AG04450 (cell line): ENCODE measurements at places on chromosomes 5 and 9. TPM values are rescaled to one million over a fixed set of nuclear protein-coding genes. Genes with fewer than 3 reads are reported as not detected.

The OCLN gene
- 1.4 and 2.1 TPM in 2 replicates for polyA plus RNA-seq

- DNase-seq: no peak
Measured at GRCh38 chr9:125532812-125533594, 174.0 kb downstream of the MAPKAP1 start.

- no peak for DNase-seq
Measured at GRCh38 chr5:6700074-6700684, 13.1 kb upstream of the TENT4A start.

DNA sequence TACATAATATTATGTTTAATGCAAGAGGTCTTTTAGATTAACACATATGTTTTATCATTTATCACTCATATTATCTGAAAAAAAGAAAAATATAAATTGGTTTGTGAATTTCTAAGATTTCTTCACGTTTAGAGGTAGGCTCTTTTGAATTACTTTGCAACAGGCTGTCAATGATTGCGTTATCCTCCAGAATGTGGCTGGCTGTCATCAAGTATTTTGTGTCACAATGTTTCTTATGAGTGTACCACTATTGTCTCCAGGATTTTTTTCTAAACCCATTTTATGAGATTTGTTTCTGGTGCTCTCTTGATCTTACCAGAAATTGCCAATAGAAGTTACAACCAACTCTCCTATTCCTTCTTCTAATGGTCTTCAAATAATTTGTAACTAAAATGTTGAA, 307.9 kb downstream of the DMAC1 start:
- no peak for DNase-seq

The GRAMD2B gene
- polyA plus RNA-seq: 9.4 and 11.9 TPM in 2 replicates

DNA sequence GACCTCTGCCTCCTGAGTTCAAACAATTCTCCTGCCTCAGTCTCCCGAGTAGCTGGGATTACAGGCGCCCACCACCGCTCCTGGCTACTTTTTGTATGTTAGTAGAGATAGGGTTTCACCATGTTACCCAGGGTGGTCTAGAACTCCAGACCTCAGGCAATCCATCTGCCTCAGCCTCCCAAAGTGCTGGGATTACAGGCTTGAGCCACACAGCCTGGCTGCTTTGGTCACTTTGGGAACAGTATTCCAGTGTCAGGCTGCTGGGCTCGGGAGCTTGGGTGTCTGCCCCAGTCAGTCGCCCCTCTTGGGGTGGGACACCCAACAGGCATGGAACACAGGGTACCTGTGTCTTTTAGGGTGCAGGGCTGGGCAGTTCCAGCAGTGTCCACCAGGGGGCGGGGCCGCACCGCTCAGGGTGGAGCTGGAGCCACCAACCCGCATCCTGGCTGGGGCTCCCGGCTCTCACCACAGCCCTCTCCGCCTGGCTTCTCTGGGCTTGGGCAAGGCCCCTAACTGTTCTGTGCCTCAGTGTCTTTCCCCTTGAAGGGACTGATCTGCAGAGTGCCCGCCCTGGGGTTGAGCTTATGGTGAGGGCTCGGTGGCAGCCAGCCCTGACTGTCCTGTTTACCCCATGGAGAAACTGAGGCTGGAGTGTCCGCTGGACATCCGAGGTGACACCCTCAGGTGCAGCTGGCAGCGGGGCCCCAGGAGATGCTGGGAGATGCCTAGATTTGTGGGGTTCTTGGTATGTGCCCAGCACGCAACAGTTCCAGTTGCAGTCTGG, 6.4 kb upstream of the RNU6ATAC start:
- no peak for DNase-seq

DNA sequence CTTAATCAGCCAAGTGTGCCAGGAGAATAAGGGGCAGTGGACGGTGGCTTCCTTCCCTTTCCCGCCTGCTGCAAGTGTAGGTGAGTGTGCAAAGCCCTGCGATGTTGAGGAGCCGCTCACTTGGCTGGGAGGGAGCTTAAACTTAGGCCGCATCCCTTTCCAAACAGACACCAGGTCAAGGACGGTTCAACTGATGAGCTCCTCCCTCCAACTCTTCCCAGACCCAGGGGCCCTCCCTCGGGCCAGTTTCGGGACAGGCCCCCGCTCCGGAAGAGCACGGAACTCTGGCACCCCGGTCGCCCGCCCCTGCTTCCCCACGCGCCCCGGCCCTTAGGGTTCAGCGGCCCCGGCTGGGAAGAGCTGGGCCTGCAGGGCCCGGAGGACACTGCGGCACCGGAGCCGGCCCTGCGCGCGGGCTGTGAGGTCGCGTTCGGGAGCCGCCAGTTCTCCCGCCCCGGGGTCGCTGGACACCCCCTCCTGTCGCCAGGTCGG, 481 bp downstream of the MRPL36 start:
- DNase-seq: no peak

The HAVCR2 gene
- not detected in 2 replicates for polyA plus RNA-seq

The ORM2 gene
- not detected in 2 replicates for polyA plus RNA-seq

DNA sequence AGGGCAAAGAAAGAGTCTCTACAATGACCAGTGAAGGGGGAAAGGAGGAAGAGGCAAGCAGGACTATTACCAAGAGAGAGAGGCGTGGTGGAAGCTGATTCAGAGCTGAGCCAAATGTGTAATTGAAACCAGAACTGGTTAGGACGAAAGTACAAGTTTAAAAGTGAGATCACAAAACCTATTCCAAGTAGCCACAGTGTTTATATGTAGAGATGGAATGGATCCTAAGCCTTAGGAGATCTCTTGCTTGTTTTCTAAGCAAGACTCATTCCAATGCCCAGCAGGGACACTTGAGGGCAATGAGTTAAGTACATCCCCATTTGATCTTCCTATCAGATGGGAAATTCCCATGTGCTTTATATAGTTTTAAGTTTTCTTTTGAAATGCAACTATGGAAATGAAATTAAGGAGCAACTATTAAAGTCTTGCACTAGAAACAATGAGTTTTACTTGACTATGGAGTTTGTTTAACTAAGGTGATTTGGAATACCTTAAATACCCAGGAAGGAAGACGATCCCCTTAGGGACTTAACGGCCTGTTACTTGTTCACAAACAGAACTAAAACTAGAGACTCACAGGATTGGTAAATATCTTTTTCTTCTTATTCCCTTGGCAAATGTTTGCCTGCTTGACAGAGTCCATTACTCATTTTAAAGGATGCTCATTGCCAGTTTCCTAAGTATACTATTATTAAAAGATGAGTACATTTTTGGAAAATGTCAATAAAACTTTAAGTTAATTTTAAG, 51.1 kb upstream of the SNX2 start:
- DNase-seq: peak; percentile 70

The FBXO38 gene
- 40.9 and 42.5 TPM in 2 replicates for polyA plus RNA-seq

The PCDHA1 gene
- polyA plus RNA-seq: 0.06 and 0.09 TPM in 2 replicates

- no peak for DNase-seq
Measured at GRCh38 chr9:95067057-95067456, 250.5 kb downstream of the FANCC start.

DNA sequence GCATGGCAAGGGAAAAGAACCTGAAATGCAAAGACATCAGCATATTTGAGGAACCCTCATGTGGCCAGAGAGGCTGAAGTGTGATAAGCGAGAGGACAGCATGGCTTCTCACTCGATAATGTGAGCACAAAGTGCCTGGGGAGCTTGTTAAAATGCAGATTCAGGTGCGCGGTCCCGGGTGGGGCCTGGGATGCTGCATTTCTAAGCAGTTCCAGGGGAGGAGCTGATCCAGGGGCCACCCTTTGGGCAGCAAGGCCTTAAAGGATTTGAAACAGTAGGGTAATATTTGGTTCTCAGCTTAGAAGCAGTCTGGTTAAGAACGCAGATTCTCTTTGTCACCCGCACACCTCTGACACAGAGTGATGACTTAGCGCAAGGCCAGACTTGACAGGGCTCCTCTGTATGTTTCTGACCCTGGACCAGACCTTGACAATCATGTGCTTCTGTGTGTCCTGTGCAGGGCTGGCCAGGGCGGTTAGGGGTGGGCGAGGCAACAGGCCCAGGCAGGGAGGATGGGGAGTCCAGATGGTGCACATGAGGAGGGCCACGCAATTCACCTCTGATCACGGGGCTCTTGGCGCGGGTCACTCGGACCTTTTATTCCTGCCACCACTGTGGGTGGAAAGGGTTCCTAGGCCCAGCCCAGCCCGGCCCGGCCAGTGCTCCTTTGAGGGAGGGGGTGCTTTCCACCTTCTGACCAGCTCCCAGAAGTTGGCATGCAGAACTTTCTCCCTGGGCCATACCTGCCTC, 62.8 kb upstream of the TBC1D2 start:
- DNase-seq: no peak

The MLLT3 gene
- polyA plus RNA-seq: 26.5 and 32.5 TPM in 2 replicates

GRCh38 chr5:114581136-114581535, 219.3 kb downstream of the KCNN2 start:
- no peak for DNase-seq

The RGS7BP gene
- not detected in 2 replicates for polyA plus RNA-seq

DNA sequence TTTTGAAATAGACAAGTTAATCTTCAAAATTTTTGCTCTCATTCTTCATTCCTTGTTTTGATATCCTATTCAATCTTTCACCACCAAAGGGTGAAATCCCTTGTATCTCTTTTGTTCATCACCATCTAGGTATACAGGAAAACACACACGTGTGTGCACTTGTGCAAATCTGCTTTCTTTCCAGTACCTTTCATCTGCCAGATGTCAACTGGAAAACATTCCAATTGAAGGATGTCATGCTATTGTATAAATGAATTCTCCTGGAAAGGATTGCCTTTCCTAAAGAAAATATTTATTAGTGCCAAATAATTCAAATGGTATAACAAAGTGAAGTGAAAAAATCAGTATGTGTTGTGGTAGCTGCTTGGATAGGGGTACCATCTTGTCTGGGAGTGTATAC, 123.7 kb downstream of the RANBP17 start:
- no peak for DNase-seq
